ENCODE measurements at places on chromosomes 16 and 17.

DNA sequence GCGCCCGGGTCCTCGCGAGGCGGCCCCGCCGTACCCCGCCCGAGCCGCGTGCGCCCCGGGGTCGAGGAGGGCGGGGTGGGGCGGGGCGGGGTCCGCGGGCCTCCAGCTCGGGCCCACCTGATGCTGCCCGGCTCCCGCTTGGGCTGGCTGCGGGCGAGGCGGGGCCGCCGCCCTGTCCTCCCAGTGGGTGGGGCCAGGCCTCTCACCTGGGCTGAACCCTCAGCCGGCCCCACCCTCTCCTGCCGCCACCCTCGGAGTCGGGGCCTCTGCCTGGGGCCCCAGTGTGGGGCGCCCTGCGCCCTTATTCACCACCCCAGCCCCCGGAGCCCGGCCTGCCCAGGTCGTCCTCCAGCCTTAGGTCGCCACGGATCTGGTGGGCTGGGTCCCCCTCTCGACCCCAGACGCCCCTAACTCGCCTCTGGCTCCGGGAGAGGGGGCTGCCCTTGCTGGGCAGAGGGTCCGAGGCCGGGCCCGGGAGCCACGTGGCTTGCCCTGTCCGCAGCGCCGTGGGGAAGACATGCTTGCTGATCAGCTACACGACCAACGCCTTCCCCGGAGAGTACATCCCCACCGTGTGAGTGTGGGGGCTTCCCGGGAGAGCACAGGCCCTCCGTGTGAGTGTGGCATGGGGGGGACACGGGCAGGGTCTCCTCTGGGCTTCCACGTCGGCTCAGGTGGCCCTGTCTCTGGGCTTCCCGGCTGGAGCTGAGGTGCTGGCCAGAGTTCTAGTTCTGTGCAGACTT is 578 bp downstream of the RAC3 start:
- ATAC-seq, result peak; percentile 54

DNA sequence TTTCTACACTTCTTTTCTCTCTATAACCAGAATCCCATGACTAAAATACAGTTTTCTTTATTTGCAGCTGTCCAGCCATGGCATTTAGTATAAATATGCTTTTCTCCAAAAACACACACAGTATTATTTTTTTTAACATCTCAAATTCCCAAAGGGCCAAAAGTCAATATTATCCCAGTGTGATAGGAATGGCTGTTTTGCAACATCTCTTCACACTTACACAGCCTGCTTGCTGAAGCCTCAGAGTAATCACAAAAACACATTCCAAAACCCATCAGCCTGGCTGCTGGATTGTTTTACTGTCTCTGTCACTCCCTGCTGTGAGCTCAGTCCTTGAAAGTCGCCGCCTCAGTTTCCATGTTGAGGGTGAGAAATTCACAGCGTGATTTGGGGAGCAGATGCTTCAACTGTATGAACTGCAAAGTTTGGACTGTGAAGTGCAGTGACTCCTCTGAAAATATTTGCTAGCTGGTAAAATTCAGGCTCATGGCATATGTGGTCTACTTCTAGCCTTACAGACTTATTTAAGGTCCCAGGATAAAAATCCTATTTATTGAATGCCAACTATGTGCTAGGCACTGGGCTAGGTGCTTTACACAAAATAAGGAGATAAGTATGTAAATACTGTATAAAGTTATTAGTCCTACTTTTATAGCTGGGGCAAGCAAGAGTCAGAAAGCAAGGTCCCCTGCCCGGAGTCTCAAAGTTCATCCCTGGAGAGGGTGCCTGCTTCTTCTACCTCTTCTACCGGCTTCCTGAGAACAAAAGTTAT is 116.5 kb downstream of the SOCS1 start:
- ATAC-seq, result no peak

DNA sequence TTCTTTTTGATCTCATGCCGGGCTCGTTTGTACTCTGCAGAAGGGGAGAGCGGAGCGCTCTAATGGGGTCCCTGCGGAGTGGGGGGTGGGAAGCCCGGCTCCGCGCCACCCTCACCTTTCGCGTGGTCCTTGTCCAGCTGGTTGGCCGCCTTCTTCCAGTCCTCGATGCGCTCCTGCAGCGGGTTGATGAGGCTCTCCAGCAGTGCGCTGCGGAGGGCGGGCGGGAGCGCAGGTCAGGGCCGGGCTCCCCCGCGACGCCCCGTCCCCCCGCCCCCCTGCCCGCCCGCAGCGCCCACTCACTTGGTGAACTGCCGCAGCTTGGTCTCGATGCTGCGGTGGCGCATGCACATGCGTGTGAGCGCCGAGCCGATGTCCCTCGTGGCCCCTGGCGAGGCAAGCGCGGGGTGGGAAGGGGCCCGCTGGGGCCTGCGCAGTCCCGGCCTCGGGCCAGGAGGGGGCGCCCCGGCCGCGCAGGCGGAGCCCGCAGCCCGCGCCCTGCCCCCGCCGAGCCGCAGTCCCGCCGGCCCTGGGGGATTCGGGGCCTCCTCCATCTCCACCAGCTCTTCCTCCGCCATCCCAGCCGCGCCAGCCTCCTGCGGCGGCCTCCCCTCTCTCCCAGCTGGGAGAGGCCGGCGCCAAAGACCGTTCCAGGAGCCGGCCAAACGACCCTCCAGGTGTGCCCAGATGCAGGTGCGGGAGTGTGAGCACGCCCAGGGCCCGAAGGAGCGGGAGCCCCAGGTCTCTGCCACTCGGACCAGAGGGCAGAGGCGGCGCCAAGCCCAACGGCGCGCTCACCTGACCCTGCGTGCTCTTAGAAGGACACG is 6.0 kb downstream of the MTSS2 start:
- no peak for ATAC-seq

- ATAC-seq, result no peak
These were observed 219.2 kb upstream of the CDH5 start for GRCh38 chr16:66147291-66147690.

- ATAC-seq, result no peak
These were observed 73.1 kb upstream of the AXIN2 start for GRCh38 chr17:65634533-65634932.

GRCh38 chr17:78232859-78233173 is 1.4 kb downstream of the TMEM235 start:
- ATAC-seq, result no peak

DNA sequence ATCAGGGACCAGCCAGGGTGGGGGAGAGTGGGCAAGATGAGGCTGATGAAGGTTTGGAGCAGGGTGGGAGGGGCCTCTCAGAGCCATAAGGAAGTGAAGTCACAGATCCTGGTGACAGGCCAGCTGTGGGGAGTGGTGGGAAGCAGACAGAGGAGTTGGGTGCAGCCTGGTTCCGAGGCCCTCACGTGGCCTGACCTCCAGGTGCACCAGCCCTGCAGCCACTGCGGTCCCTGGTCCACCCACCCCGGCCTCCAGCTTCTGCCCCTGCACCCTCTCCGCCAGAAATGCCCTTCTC is 3.9 kb upstream of the ZFPM1 start:
- ATAC-seq, result no peak

- no peak for ATAC-seq
These were observed 125.9 kb downstream of the OR1D5 start for GRCh38 chr17:2937331-2938003.

DNA sequence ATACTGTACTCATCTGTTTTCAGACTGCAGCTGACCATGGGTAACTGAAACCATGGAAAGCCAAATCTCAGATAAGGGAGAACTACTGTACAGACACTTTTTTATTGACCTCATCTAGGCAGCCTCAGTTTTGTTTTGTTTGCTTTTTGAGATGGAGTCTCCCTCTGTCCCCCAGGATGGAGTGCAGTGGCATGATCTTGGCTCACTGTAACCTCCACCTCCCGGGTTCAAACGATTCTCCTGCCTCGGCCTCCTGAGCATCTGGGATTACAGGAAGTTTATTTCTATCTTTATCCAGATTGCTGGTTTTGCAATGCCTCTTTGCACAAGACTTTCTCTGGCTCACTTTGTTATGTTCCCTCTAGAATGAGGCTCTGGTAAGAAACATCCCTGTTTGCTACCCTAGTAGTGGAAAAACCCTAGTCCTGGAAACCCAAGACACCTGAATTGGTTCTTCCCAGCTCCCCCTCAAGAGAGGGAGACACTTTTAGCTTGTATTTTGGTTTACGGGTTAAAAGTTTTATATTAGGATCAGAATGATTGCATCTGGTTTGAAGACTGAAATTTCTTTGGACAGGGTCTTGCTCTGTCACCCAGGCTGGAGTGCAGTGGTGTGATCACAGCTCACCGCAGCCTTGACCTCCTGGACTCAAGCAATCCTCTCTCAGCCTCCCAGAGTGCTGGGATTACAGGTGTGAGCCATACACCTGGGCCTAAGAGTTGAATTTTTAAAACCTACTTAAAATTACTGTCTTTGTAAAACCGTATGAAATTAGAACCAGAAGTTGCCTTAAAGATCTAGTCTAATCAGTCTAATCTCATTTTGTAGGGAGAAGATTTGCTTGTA is 38.9 kb downstream of the ZNF207 start:
- ATAC-seq, result no peak

- no peak for ATAC-seq
These were observed 457.0 kb downstream of the CDH8 start for GRCh38 chr16:61579195-61579594.

DNA sequence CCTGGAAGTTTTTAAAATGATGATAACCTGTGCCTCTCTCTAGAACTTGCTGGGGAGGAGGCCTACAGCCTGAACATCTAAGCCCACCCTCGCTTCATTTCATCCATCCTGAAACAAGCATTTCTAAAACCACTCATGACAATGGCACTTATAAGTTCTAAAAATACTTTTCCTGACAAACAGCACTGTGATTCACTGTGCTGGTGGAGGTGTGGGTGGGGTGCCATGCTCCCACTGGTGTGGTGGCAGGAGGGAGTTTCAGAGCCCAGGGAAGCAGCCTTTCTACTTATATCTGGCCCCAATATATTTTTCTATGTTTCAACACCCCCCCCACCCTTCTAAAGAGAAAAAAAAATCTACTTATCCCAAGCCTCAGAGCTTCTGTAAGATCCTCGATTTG is 52.6 kb downstream of the RAB11FIP4 start:
- no peak for ATAC-seq

DNA sequence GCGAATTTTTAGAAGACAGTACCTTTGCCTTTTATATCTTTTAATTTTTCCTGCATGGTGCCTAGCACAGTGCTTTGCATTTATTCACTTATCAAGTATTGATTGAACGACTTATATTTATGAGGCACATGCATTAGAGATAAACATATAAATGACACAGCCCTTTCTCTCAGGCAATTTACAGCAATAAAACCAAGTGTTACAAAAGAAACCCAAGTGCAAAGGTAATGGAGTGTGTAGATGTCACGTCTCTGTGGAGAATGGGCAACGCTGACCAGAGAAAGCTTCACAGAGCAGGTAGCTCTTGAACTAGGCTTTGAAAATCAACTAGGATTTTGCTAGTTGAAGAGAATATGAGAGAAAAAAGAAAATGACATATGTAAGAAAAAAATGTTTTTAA is 32.6 kb upstream of the ABCA3 start:
- no peak for ATAC-seq
